ENCODE measurements at places on chromosomes 5 and 9.

- DNase-seq = no peak
These were observed 260.5 kb downstream of the GADD45G start for GRCh38 chr9:89865357-89865756.

- DNase-seq = no peak
These were observed 265.8 kb downstream of the MAST4 start for GRCh38 chr5:66862020-66862419.

- DNase-seq = no peak
These were observed 248.5 kb upstream of the DAP start for GRCh38 chr5:11009576-11009975.

- no peak for DNase-seq
These were observed 21.2 kb downstream of the AUH start for GRCh38 chr9:91340395-91340967.

DNA sequence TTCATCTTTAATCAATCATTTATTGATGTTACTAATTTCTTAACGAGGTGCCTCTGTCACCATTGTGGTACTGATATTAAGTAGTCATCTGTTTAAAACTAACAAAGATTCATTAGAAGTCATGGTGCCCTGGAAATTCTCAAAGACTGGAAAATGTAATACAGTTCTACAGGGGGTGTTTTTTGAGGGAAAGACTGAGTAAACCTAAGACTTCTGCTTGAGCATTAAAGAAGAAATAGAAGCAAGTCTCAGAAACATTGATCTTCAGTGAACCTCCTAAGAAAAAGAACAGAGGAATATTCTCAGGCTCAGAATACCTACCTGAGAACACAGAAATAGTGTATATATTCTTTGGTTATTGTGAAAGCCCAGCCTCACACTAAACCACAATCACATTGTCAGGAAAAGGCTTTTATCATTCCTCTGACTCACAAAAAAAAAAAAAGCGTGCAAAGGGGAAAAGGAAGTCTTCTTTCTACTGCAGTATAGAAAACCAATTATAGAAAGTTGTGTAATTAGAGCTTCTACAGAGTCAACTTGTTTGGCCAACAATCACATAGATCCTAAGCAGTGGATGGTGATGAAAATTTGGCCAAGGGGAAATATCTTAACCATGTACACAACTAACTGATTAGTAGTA, 60.8 kb downstream of the HINT1 start:
- no peak for DNase-seq

DNA sequence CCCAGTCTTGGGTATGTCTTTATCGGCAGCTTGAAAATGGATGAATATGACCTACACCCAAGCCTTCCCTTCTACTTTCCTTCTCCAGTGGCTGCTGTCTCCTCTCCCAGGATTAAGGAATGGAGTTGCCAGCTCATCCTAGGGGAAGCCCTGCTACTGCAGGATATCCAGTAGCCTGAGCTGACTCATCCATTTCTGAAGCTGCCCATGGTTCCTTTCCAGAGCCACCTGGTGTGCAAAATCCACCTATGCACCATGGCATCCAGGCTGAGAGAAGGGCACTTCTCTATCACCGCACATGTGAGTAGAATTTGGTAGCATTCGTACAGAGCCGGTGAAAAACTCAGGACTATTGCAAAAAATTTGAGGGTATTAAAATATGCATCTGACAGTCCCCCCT, 290.8 kb downstream of the YTHDC2 start:
- DNase-seq = no peak

- no peak for DNase-seq
These were observed 725 bp upstream of the OR13C2 start for GRCh38 chr9:104606152-104606551.

DNA sequence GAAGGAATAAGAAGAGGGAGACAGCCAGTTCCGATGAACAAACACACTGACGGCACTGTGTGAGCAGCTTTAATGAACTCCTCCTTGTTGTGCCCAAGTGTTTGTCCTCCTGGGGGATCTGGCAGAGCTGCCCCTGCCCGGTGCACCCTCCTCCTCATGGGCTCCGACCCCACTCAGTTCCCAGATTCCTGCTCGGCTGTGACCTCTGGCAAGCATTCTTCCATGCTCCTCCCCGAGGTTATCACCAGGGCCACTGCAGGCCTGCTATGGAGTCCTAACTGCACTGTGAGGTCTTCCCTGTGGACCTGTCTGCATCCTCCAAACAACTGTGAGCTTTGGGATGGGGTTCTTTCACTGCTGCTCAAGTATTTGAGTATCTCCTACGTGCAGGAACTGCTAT, 142.2 kb downstream of the DCP2 start:
- no peak for DNase-seq

GRCh38 chr9:91417602-91418214, 5.9 kb downstream of the NFIL3 start:
- no peak for DNase-seq

GRCh38 chr9:69253057-69253456, 72.0 kb upstream of the ENTREP1 start:
- DNase-seq = no peak

DNA sequence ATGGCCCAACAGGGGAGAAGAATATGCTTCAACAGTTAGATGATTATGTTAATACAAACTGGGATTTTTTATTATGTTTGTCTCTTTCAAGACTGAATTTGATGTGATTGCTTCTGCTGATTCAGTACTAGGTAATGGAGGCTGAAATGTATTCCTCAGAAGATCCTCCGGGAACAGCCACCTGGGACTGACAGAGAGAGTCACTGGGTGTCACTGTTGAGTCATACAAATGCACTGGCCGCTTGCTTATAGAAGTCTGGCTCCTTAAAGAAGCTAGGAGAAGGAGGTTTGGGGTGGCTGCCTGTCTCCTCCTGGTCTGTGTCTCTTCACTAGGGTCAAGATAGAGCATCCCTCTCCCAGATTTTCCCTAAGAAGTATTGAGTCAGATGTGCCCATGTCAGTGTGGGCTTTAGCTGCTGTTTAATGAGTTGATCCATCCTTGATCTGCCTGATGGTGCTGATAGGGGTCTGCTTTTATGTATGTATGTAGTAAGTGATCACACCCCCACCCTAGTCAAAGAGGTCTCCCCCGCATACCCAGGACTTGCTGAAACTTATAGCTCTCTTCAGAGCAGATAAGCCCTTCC, 773.4 kb downstream of the BRINP1 start:
- DNase-seq = no peak

DNA sequence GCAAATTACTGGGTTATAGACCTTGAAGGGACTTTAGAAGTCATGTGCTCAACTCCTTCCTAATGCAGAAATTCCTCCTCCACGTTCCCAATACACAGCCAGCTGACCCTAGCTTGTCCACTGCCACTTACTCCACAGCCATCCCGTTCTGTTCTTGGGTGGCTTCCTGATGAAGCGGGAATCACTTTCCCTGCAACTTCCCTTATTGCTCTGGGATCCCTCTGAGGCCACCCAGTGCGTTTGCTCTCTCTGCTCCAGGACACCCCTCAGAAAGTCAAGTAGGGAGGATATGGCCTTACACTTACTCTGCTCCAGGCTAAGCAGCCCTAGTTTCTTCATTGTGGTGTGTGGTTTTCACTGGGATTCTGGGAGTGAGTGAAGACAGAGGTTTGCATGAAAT, 55.5 kb downstream of the GALNT12 start:
- no peak for DNase-seq

- no peak for DNase-seq
These were observed 10.0 kb upstream of the CLIC3 start for GRCh38 chr9:137006116-137007003.

DNA sequence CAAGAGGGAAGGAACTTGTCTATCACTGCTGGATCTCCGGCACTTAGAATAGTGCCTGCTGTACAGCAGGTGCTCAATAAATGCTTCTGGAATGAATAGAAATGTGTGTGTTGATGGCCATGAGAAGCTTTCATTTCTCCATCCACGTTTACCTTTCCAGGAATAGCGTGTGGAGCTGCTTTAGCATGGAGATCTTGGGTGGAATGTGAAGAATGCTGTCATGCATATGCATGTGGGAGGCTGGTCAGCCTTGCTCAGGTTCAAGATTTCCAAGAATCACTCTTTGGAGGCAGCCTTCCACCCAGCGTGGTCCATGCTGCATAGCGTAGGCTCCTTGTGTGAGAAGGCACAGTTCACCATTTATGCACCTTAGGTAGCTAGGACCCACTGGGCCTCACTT, 19.2 kb downstream of the COL15A1 start:
- no peak for DNase-seq

- DNase-seq = no peak
These were observed 340.6 kb upstream of the IRX4 start for GRCh38 chr5:2223303-2223702.

DNA sequence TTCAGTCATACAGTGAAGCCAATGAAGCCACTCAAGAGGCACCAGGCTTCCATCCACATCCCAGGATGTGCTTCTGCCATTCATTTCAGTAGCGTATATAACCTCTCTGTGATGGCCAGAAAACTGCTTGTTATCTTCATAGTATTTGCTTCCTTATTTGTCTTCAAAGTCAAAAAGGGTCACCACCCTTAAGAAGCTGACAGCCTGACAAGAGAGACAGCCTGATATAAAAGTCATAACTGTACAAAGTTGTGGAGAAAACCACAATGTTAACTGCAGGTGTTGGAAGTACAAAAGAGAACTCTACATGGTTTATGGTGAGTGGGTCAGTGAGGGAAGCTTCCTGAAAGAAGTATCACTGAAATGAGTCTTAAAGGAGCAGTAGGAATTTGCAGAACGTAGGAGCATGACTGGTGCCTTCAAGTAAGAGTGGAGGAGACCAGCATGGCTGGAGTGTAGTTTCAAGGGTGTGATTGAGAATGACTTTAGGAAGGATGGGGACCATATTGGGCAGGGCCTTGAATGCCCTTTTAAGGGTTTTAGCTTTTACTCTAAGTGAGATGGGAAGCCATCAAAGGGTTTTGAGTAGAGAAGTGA, 33.7 kb downstream of the NIM1K start:
- DNase-seq = no peak

- no peak for DNase-seq
These were observed 167.8 kb downstream of the GABRB2 start for GRCh38 chr5:161378701-161379100.

GRCh38 chr5:146068977-146069779, 36.2 kb downstream of the PLAC8L1 start:
- DNase-seq = no peak

DNA sequence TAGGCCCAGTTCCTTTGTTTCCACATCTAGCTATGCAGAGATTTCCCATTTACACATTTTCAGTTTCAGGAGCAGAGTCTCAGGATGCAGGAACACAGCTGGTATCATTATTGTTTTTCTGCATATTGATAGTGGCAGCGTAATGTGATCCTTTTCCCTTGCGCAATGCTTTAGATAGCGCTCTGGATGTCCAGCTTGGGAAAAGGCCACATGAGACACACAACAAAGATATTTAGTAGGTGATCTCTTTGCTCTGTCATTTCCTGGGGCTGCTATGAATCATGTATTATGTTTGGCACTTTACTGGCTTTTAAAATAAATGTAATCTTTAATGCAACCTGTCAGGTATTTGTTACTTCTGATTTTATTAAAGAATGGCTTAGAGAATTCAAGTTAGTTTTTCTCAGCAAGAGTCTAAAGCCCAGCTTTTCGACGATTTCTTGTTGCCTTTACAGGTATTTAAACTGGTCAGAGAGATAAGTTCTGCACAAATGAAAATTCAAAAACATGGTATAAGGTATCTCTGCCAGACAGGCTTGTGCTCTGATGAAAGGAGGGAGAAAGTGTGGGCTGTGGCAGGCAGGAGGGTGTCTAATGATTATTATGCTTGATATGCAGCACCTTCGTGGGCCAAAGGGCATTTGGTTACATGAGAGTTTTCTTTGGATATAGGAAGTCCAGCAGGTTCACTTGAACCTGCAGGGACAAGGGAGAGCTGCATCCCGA, 42.2 kb downstream of the PTTG1 start:
- DNase-seq = no peak

GRCh38 chr5:73451224-73452130, 2.9 kb upstream of the FOXD1 start:
- DNase-seq = peak; percentile 52

- no peak for DNase-seq
These were observed 35.1 kb downstream of the B4GALT1 start for GRCh38 chr9:33131790-33132772.

DNA sequence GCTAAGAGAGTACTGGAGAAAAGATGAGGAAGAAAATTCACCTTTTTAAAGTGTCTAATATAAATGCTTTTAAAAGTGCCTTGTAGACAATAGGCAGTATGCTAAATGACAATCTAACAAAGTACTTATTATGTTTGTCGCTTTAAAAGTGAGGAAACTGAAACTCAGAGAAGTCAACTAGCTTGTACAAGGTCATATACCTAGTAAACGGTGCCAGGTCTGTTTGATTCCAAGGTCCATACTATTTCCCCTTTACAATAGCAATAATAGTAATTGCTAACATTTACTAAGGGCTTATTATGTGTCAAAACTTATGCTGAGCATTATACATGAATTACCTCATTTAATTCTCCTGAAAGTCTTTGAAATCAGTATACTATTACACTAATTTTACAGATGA, 328.6 kb upstream of the SLC24A2 start:
- no peak for DNase-seq

DNA sequence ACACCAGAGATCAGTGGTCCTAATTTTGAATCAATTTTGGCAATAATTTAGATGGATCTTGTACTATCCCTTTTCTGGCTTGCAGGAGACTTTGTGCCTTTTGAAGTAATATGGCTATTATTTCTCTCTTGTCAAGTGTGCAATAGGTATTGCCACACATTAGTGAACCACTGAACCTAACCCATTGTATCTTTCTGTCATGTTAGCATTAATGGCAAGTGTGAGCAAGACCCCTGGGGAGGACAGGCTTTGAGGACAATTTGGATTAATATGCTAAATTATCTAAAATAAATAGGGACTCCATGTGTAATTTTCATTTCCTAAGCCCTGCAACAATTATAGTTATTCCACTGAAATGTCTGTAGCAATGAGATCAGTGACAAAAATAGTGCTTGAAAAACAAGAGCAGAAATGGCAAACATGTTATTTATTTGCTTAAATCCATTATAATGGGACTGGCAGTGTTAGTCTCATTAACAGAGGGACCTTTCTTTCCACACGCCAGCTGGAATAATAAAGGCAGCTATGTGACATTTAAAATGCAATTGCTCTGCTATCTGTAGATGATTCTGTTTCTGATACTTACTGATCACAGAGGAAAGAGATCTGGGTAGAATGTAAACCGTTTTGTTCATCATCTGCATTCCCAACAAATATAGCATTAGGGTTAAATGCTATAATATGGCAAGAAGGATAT, 753.3 kb upstream of the ZNF608 start:
- no peak for DNase-seq

- no peak for DNase-seq
These were observed 204.0 kb downstream of the FSTL4 start for GRCh38 chr5:133408322-133408721.

- no peak for DNase-seq
These were observed 46.4 kb upstream of the SELENOP start for GRCh38 chr5:42858031-42858643.

DNA sequence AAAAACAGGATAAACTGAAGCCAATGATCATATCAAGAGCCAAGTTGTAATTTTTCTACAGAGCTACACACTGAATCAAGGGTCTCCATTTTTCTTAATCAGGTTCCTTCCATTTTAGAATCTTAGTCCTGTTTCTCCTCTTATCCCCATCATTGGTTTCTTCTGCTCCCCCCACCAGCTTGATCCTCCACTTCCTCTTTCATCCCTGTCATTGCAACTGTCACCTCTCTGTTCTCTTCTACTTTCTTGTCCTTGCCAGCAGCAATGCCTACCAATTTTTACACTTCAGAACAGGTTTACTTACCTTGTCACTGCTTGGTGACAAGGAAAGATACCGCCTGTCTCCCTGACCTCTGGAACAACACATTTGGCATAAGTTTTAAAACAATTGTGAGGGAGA, 97.3 kb downstream of the CFAP90 start:
- DNase-seq = no peak

Measured in activated effector memory CD4-positive, alpha-beta T cell treated with Interleukin-2 at 50 U/mL for 16 hours (primary cell).